ENCODE measurements at places on chromosomes 2 and 18.
A peak's percentile ranks its signal among the peaks of the same experiment; 100 is the strongest.

DNA sequence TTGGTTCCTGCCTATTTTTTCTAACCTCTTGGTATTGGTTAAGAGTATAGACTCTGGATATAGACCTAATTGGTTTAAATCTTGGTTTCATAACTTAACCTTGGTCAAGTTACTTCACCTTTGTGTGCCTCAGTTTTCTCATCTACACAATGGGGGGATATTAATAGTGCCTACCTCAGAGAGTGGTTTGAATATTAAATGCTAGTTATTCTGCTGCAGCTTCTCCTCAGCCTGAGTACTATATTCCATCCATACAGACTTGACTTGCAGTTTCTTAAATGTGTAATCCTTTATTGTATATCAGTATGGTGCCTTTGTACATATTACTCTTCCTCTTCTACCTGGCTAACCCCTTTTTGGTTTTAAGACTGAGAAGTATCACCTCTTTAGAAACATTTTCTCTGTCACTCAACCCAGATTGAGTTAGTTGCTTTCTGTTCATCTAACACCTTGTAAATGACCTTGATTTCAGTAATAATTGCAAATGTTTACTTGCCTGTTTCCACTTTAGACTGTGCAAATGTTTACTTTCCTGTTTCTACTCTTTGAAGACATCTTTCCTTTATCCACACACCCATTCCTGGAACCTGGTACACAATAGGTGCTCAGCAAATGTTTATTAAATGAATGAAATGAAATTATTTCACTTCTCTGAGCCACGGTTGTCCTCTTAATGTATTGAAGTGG, 6.6 kb downstream of the ACVR2A start:
- DNase-seq = no peak

DNA sequence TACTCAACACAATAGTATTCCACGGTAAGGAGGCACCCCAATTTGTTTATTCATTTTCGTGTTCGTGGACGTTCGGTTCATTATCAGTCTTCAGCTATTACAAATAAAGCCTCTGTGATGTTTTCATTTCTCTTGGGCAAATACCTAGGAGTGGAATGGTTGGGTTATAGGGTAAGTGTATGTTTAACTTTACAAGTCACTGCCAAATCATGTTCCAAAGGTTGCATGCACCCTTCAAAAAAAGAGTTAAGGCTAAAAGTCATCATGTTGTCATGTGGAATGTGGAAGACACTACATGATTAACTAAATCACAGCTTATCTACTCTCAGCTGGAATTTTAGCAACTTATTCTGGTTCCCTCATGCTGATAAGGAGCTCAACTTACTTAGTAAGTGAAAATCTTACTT, 15.8 kb downstream of the INO80C start:
- no peak for DNase-seq

GRCh38 chr2:38387887-38388286, 10.8 kb upstream of the ATL2 start:
- DNase-seq = no peak

DNA sequence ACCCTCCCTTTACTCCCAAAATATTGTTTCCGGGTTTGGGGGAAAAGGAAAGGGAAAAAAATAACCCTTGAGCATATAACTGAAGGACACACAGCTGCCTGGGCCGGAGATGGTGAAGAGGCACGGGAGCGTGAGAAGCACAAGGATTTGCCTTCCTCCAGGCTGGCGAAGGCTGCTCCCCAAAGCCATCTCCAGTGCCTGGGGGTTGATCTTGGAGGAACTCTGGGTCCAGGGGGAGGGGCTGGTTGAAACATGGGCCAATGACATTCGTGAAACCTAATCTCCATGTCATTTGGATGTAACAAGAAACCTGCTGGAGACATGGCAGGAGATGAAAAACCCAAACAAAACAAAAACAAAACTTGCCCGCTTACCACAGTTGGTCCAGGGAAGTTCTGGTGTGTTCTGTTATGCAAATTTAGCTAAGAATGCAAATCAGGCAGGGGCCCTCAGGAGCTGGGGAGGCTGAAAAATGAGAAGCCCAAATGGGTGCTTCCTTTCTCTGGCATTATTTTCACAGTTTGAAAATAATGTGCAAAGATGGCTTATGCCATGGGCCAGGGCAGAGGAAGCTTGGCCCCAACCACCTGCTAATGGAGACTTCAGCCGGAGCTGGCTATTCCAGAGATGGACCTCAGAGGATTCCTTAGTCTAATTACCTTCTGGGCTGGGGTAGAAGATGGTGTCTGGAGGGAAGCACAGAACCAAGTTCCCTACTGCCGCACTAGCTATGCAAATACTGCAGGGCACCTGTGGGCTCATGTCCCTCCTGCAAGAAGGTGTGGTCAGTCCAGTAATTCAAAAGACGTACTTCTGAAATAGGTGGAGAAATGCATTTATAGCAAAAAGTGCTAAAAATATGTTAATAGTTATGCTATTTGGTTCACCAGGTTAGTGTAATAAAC, 180.9 kb downstream of the BCL2 start:
- no peak for DNase-seq

GRCh38 chr2:44598330-44599119, 236.8 kb downstream of the CAMKMT start:
- DNase-seq = no peak

DNA sequence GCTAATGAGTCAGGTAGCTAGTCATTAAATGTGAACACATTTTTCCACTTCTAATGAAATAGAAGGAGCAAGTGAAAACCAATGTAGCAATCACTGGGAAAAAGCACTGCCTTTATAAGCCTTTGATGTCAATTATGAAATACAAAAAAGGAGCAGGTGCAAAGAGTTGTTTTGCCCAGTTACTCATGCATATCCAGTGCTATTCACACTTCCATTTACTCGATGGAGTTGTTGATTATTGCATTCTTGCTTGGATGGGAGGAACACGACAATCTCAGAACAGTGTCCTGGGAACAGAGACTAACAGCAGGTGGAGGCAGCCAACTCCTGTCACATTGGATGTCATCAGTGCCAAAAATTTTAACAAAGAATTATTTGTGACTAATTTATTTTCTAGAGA, 372.5 kb downstream of the CBLN2 start:
- DNase-seq = no peak

- DNase-seq = no peak
Observed at GRCh38 chr2:60534052-60534685, 19.3 kb downstream of the BCL11A start.

DNA sequence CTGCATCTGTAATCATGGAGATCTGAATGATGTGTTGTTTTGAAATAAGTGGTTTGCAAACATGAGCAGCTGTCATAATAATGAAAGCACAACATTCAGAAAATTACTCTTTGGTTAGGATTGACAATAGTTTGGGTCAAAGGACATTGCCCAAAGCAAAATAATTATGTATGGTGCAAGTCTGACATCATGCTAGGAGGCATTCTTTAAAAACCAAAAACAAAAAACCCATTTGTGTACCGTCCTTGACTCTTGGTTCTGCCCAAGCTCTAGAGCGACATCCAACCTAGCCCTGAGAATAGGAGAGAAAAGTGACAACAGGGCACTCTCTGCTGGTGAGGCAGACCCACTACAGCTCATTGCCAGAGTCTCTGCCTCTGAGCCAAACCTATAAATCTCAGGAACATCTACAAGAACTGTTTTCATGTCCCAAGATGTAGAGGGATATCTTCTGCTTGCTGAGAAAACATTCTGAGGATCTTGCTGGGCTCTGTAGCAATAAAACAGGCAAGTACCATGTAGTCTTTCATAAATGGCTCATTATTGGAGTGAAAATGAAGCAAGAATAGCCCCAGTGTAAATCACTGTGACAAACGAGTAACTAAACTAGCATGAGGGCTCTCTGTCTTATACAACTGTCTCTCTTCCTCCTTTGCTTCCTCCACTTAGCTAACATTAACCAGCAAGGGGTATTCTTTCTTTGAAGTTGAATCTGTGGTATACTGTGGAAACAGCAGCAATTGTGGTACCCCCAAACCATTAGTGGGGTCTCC, 266.8 kb upstream of the CXCR4 start:
- DNase-seq = peak; percentile 19

- peak; percentile 25 for DNase-seq
Observed at GRCh38 chr2:231708773-231709635, 679 bp downstream of the PTMA start.

- DNase-seq = peak; percentile 61
Observed at GRCh38 chr2:70964596-70965386, 13.6 kb upstream of the ANKRD53 start.

DNA sequence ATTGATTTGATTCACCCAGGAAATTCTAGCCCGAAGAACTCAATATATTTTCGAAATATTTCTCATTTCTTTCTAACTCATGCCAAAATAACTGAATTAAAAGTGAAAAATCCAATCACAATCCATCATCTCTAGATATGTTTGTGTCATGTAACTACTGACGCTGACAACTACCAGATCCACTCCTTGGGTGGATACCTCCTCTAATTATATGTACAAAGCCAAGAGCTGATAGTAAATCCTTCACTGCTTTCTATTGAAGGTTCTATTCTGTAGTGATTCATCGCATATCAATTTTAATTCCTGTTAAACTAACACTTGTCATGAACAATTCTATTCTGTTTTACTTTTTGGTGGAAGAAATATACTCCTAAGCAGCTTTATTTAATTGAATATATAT, 1056.6 kb upstream of the NXPH2 start:
- no peak for DNase-seq

DNA sequence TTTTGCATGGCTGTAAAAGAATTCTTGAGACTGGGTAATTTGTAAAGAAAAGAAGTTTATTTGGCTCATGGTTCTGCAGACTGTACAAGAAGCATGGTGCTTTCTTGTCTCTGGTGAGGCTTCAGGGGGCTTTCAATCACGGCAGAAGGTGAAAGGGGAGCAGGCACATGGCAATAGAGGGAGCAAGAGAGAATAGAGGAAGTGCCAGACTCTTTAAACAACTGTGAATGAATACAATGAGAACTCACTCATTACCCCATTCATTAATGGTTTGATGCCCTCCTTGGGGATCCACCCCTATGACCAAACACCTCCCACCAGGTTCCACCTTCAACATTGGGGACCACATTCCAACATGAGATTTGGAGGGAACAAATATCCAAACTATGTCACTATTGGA, 463.5 kb downstream of the MTX2 start:
- no peak for DNase-seq

DNA sequence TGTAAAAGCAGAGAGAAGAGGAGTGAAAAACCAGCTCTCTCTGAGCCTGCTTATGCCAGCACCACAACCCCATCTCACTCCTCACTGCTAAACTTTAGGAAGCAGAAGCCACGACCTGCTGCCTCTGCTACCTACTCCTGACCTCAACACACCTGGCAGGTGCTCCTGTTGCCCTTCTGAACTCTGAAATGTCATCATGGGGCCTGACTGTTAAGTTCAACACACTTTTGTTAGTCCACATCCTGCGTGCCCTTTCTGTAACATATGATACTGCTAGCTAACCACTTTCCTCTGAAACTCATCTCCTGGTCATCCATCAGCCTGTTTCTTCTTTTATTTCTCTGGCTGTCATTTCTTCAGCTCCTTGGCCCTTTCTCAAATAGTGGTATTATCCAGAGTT, 118.1 kb downstream of the EPB41L3 start:
- no peak for DNase-seq
